ENCODE measurements at places on chromosomes 4 and X.

- no peak for DNase-seq
Observed at GRCh38 chr4:7769396-7770223, 170.1 kb downstream of the AFAP1 start.

DNA sequence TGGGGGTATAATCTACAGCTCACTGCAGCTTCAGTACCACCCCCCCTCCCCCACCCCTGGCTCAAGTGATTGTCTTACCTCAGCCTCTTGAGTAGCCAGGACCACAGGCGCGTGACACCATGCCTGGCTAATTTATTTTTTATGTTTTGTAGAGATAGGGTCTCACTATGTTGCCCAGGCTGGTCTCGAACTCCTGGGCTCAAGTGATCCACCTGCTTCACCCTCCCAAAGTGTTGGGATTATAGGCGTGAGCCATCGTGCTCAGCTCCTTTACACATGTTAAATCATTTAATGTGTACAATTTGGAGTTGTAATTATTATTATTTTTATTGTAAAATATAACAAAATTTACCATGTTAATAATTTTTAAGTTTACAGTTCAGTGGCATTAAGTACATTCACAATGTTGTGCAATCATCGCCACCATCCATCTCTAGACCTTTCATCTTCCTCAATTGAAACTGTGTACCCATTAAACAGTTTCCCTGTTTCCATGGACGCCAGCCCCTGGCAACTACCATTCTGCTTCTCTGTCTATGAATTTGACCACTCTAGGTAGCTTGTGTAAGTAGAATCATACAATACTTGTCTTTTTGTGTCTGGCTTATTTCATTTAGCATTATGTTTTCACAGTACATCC, 6.1 kb downstream of the SLAIN2 start:
- DNase-seq = no peak

DNA sequence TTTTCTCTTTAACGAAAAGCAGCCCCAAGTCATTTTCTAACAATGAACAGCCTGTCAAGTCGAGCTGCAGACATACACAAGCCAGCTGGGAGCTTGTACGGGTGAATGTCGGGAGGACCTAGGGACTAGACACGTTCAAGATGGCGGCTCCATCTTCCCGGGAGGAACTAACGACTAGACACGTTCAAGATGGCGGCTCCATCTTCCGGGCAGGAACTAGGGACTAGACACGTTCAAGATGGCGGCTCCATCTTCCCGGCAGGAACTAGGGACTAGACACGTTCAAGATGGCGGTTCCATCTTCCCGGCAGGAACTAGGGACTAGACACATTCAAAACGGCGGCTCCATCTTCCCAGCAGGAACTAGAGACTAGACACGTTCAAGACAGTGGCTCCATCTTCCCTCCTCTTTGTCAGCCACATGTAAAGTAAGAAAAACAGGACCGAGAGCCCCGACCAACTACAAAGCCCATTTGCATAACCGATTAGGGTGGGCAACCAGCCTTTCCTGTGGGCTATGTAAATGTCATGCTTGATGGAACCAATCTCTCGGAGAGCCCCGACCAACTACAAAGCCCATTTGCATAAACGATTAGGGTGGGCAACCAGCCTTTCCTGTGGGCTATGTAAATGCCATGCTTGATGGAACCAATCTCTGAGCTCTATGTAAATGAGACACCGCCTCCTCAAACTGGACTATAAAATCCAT, 175.5 kb downstream of the DHRSX start:
- DNase-seq = peak; percentile 38

DNA sequence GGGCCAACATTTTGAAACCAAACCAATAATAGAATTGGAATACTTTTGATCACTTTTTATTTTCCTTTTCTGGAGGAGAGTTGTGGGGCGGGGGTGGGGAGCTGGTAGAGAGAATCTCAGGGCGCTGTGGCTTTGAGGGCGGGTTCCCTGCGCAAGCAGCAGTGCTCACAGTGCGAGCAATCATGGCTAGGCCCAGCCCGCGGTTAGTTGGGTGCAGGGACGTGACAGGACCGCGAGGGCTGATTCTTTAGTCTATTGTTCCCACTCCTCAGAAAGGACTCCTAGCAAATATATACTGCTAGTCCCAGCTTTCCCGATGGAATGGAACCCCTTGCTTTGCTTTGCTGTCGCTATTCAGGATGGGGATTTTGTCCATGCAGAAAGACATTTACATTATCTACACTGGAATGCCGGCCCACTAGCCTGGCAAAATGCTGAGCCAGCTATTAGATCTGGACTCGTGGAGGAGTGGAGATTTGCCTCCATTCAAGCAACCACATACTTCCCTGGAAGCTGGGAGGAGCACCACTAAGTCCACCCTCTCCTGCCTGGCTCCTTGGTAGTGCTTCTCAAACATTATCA, 23.9 kb upstream of the APLN start:
- no peak for DNase-seq

GRCh38 chr4:100356172-100356571, 161.7 kb downstream of the EMCN start:
- DNase-seq = no peak

GRCh38 chr4:47185761-47186160, 154.4 kb downstream of the GABRB1 start:
- no peak for DNase-seq

GRCh38 chr4:108919226-108919893, 156.5 kb upstream of the ETNPPL start:
- no peak for DNase-seq

DNA sequence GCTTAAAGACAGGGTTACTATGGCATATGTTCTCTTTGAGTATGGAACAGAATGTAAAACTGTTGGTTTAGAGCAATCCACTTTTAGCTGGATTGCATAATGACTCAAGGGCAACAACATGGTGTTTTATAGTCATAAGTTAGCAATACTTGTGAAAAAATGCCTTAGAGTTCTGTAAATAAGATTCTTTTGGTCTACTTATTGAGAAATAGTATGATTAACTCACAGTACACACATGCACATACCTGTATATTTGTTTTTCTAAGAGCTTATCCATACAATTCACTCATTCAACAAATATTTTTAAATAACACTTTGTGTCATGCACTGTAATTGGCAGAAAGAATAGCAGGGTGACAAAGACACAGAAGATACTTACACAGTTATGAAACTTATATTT, 1415.5 kb downstream of the PCDH7 start:
- no peak for DNase-seq
